ENCODE measurements at places on chromosomes 5 and 9.

- no peak for DNase-seq
These were observed 88.8 kb upstream of the DMRT1 start for GRCh38 chr9:752681-753200.

DNA sequence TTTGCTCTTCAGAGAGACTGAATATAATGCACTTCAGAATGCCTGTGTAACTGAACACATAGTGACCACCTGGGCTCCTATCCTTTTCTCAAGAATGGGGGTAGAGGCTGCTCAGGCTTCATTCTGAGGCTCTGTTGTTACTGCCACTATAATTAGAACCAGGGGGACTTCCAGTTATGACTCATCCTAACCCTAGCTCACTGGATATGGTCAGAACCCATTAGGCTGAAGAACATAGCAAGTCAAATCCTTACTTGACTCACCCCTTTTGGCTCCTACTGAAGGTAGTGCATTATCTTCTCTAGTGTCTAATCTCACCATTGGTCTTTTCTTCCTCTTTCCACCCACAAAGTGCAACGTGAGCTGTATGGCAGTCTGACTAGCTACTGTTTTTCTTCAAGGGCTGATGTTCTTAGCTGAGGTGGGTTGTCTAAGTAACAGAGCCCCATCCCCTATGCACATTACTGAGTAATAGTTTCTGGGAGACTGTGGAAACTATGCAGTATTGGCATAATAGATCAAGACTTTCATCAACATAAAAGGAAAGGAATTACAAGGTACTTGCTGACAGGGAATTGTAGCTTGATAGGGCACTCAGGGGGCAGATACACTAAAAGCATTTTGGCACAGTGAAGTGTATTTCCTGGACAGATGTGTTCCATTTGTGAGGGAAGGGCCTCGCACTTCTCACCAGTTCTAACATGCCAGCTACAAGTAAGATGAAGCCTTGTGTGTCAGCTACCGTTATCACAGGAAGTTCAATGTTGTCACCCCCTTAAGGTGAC, 431.0 kb upstream of the MEF2C start:
- no peak for DNase-seq

DNA sequence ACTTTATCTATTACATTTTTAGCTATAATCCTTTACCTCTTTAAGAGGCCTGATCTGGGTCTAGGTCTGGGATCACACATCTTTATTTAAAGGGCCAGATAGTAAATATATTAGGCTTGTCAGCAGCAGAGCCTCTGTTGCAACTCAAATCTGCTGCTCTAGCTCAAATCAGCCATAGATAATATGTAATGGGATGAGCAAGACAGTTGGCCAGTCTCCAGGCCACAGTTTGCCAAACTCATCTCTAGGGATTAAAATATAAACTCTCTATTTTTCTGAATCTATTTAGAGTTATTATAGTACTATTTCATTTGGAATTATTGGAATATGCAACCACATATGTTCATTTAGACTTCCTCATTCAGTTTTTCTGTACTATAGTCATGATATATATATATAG, 115.9 kb upstream of the MINAR2 start:
- DNase-seq, result no peak

DNA sequence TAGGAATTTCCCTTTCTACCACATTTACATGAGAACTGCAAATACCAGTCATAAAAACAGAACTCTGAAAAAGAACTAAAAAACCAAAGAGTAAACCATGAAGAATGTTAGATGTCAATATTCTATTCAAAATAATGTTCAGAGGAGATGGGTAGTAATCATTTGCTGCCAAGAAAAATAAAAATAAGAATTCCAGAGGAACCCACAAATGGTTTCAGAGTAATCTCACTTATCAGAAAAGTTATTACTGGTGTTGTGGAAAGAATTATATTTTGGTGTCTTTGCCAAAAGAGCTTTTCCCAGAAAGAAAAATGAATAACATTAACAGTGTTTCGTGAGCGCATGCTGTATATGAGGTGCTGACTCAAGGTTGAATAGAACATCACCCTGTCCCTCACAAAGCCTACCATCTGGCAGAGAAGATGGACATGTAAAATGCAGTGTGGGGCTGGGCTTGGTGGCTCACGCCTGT, 35.6 kb downstream of the GPR21 start:
- no peak for DNase-seq

- no peak for DNase-seq
These were observed 163.3 kb upstream of the DAPK1 start for GRCh38 chr9:87334366-87334765.

GRCh38 chr5:137194300-137194699, 304.8 kb downstream of the SPOCK1 start:
- DNase-seq, result no peak

GRCh38 chr5:27221410-27221809, 183.0 kb upstream of the CDH9 start:
- no peak for DNase-seq

- DNase-seq, result no peak
These were observed 34.0 kb downstream of the NDUFAF2 start for GRCh38 chr5:60978968-60979367.

DNA sequence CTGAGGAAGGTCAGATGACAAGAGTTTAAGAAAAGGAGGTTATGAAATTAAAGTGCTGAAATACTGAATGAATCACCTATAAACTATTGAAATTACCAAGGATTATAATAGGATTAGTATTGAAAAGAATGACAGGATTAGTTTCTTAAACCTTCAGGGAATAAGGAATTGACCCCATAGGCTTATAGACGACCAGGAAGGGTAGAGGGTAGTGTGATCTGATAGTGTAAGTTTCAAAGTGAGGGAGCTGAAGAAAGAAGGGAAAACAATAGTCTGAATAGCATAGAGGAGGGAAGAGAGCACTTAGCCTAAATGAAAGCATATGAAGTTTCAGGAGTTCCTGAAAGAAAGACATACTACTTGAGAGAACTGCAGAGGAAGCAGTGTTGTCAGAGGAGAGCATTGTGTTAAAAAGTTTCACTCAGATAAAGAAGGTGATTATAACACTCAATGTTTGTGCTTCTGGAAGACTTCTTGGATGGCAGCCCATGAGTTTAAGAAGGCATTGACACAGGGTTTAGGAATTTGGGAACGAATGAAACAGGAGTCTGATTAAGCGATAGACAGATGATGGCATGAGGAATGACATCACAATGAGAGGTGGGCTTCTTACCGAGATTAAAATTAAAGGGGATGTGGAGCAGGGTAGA, 557.9 kb upstream of the GRAMD2B start:
- DNase-seq, result no peak

GRCh38 chr9:124617477-124618141, 110.4 kb upstream of the NR5A1 start:
- peak; percentile 84 for DNase-seq

GRCh38 chr5:35869685-35870277, 13.1 kb downstream of the IL7R start:
- DNase-seq, result no peak

DNA sequence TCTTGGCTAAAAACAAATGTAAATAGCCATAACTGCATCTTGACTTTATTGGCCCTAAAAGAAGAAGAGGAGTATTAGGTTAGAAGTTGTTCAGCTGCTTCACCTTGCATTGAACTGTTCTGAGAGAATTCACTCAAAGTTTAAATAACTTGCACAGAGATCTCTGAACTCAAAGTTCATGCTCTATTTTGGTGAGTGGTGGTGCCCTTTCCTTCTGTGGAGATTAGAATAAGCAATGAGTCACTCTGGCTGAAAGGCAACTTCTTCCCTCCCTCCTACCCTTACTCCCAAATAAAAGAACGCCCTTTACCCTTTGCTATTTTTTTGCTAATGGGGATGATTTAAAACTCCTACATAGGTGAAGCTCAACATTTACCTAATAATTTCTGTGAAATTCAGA, 48.9 kb downstream of the ERMP1 start:
- no peak for DNase-seq

DNA sequence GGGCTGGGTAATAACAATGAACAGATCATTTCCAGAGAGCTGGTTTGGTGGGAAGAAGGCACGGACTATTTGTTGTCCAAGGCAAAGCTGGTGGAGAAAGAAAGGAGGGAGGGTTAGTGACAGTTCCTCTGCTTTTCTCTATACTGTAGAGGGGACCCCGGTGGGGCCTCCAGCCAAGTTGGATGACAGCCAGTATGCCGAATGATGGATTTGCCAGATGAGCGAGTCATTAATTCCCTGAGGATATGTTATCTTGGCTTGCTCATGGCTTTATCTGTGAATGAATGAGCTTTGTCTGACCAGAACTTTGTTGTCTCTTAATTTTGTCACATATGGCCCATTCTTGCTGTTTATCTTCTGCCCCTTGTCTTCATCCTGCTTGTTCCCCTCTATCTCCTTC, 158.6 kb upstream of the GLRA1 start:
- no peak for DNase-seq

DNA sequence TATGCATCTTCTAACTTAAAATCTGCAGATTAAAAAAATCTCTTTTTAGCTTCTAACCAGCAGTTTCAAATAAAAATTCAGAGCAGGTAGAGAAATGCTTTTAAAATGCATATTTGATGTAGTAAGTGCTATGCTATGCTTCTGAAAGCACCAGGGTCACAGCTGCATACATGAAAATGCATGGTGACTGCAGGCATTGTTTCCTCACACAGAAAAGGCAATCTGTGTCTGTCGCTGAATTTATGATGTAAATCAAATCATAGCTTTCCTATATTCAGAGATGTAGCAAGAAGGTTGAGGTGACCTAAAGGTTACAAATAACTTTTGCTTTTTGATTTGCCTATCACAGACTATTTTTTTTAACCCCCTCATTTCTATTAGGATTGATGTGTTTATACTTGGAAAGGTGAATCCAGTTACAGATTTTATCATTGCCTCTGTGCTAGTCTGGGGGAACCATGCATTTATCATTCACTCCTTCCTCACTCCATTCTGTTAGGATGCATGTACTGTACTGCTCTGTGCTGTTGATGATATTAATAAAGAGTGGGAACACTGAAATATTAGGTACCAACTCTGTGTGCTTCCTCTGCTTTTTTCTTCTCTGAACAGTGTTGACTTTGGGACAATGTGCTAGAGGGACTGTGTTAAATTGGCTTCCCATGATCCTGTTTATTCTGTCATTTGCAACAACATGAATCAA, 65.6 kb downstream of the FOCAD start:
- no peak for DNase-seq

DNA sequence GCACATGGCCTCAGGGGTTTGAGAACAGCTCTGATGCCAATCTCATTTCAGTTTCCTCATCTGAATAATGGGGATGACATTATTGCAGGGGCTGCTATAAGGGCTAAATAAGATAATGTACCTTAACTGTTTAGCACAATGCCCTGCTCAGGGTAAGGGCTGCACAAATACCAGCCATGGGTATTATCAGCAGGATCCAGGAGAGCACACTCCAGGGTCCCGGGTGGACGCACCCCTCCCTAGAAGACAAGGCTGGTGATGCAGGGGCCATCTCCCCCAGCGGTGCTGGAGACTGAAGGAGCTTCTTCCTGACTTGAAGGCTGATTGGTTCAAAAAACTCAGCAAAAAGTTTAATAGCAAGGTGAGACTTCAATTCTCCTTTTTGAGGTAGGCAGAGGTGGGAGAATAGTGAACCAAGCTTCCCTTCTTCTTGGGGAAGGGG, 2.7 kb upstream of the CXXC5 start:
- no peak for DNase-seq

DNA sequence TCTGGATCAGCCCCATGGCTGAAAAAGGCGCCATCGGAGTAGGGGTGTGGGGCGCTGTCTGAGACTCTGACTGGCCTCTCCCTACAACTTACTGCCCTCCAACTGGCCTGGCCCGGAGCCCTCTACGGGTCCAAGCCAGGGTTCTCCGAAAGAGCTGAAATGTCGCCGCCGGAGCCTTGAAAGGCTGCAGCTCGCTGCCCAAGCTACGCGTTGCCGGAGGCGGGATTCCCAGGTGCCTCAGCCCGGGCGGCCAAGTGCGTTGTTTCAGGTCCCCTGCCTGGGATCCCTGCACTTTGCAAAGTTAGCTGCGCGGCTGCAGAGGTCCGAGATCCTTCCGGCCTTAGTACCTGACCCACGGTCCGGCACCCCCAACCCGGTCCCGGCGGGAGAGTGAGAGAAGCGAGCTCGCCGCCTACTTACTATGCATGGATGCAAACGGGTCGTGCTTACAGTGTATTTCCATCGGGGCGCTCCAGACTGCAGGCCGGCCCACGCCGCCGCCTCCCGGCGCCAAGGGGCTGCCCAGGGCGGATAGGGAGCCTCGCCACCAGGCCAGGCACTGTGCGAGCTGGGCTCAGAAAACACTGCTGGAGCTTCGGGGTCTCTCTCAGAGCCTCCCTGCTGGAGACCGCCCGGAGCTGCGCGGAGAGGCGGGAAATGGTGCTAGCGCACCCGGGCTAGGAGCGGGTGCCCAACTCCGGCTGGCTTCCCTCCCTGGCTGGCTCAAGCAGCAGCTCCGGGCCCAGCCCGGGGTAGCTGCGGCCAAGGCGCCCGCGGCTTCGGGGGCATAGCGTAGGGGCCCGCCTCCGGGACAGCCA, 7.7 kb downstream of the PAX5 start:
- DNase-seq, result no peak

DNA sequence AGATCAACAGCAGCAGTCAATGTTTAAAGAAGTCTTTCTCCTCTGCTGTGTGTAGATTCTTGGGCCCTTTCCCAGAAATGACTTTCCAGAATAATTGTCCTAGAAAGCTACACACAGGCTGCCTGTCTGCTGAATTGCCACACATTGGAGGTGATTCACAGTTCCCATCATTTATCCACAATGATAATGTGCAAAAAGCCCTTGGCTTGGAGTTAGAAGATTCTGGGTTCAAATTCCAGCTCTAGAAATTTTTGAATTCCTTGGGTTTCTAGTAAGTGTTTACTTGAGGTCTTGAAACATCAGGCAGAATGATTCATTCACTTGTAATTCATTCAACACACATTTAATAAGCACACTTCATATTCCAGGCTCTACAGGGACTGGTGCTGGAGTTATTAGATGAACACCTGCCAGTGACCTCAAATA, 28.6 kb upstream of the EPB41L4B start:
- DNase-seq, result peak; percentile 8

DNA sequence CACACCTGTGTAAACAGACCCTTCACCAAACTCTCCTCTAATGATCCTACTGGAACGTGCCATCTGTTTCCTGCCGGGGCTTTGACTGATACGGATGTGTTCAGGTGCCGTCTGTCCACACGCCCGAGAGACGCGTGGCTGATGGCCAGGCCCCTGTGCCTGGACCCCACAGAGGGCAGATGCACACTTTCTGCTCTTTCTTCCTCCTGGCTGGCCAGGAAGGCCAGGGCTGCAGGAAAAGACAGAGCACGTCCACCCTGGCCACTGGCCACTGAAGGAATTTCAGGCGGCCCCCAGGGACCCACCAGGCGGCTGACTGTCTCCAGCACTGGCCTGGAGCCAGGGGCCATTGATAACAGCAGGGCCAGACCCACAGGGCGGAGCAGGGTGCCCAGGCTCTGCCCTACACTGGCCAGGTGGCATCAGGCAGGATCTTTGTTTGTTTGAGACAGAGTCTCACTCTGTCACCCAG, 3.6 kb upstream of the ENG start:
- no peak for DNase-seq

DNA sequence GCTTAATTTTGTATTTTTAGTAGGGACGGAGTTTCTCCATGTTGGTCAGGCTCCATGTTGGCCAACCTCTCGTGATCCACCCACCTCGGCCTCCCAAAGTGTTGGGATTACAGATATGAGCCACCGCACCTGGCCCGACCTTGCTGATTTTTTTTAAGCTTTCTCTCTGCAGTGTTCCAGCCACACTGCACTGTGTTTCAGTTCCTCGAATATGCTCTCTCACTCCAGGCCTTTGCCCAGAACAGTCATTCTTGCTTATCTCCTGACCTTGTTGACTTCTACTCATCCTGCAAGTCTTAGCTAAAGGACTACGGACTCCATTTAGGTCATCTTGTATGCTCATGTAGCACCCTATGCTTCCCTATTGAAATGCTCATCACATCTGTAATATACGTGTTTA, 3.3 kb downstream of the SNAPC3 start:
- DNase-seq, result no peak

- no peak for DNase-seq
These were observed 2.4 kb upstream of the PSAT1 start for GRCh38 chr9:78294290-78295176.

Measured in substantia nigra (tissue), 51 donors.